ENCODE measurements at places on chromosomes 5 and 9. TPM values are rescaled to one million over a fixed set of nuclear protein-coding genes. Genes with fewer than 3 reads are reported as not detected.
A peak's percentile ranks its signal among the peaks of the same experiment; 100 is the strongest.

DNA sequence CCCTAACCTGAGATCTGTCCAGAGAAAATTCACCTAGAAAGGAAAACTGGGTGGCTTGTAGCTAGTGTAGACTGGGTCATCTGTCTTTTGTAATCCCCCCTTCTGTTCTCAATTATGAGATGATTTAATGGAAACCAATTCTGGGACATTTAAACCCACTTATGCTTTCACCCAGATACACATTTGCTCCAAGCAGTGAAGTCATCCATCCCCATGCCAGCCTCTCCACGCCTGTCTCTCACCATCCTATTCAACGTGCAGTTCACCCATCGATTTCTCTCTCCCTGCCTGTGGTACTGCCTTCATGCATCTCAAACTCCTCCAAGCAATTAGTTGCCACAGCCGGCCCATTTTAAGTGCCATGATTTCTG, 1.8 kb downstream of the PHF19 start:
- peaks cover 6% of the 10 kb centered on the region for H3K4me1 ChIP-seq
- no peak overlapping the region for H3K4me3 ChIP-seq
- no peak overlapping the region for H3K27ac ChIP-seq
- H3K27me3 ChIP-seq = no peaks in the 10 kb centered on the region
- no peak for DNase-seq
- peaks cover 12% of the 10 kb centered on the region for H3K36me3 ChIP-seq

GRCh38 chr9:84673806-84674205, 4.3 kb downstream of the NTRK2 start:
- no peaks in the 10 kb centered on the region for H3K36me3 ChIP-seq
- no peak overlapping the region for H3K27ac ChIP-seq
- H3K27me3 ChIP-seq = peaks cover 9% of the 10 kb centered on the region
- H3K4me1 ChIP-seq = no peaks in the 10 kb centered on the region
- no peak for DNase-seq
- H3K4me3 ChIP-seq = no peak overlapping the region

GRCh38 chr5:139593716-139594319, 32.7 kb downstream of the UBE2D2 start:
- no peak overlapping the region for H3K27ac ChIP-seq
- peaks cover 13% of the 10 kb centered on the region for H3K36me3 ChIP-seq
- no peak for DNase-seq
- no peaks in the 10 kb centered on the region for H3K27me3 ChIP-seq
- H3K4me3 ChIP-seq = no peak overlapping the region

GRCh38 chr9:68715181-68715456, 10.1 kb downstream of the PIP5K1B start:
- H3K4me3 ChIP-seq = no peak overlapping the region
- H3K4me1 ChIP-seq = peaks cover 4% of the 10 kb centered on the region
- no peak for DNase-seq
- no peaks in the 10 kb centered on the region for H3K36me3 ChIP-seq
- no peak overlapping the region for H3K27ac ChIP-seq
- H3K27me3 ChIP-seq = peaks cover 9% of the 10 kb centered on the region

DNA sequence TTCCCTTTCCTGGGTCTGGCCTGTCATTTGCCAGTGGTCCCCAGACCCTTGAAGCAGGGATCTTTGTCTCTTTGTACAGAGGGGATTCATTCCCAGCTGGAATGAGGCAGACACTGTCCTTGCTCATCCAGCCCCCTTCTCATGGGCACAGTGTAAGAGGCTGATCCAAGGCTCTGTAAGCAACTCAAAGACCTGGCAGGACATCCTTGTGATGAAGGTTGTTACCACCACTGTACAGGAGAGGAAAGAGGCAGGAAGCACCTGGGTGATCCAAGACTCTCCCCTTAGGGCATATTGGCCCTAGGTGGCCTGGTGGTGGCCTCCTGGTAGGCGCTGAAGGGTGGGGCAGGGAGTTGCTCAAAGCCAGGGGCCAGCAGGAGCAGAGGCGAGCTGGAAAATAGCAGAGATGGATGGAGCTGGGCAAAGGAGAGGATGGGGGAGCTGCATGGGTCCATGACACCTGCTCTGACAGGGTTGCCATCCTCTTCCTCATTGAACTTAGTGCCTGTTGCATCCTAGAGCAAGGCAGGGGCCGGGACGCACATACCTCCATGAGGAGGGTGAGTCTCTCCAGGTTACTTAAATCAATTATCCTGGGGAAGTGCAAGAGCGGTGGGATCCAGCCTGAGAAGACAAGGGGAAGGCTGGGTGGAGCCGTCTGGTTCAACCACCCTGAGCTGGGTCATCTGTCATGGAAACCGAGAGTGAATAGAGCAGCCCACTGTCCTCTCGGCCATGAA, 9.8 kb upstream of the GADD45G start:
- no peaks in the 10 kb centered on the region for H3K27me3 ChIP-seq
- DNase-seq = no peak
- peaks cover 43% of the 10 kb centered on the region for H3K4me1 ChIP-seq
- H3K36me3 ChIP-seq = no peaks in the 10 kb centered on the region
- no peak overlapping the region for H3K4me3 ChIP-seq
- H3K27ac ChIP-seq = no peak overlapping the region

GRCh38 chr5:111582451-111582850, 70.1 kb upstream of the STARD4 start:
- no peak overlapping the region for H3K27ac ChIP-seq
- no peaks in the 10 kb centered on the region for H3K36me3 ChIP-seq
- H3K4me1 ChIP-seq = no peaks in the 10 kb centered on the region
- no peak overlapping the region for H3K4me3 ChIP-seq
- H3K27me3 ChIP-seq = no peaks in the 10 kb centered on the region

GRCh38 chr9:127918183-127919107, 1.6 kb upstream of the ST6GALNAC4 start:
- H3K4me3 ChIP-seq = no peak overlapping the region
- peaks cover 24% of the 10 kb centered on the region for H3K4me1 ChIP-seq
- H3K27ac ChIP-seq = no peak overlapping the region
- DNase-seq = peak; percentile 64

DNA sequence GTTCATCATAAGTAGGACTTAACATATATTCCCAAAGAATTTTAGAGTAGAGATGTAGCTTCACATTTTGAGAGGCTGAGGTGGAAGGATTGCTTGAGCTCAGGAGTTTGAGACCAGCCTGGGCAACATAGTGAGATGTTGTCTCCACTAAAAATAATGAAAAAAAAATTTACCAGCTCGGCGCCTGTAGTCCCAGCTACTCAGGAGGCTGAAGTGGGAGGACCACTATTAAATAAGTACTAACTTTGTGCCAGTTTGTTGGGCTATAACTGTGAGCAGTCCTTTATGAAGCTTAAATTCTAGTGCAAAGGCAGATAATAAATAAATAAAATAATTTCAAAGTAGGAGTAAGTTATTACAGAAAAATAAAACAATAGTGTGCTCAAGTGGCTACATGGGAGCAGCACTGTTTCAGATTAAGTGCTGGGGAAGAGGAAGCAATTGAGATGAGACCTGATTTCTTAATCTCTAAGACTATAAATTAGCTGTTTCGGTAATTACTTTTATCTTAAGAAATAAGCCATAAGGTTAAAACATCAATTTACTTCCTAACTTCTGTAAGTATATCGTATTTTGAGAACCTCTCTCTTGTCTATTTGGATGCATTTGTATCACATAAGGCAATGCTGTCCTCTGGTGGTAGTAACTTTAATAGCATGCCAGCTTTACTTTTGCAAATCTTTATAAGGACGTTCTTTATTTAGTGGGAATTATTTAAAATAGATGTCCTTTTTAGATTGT, 98.9 kb downstream of the CSNK1G3 start:
- H3K27me3 ChIP-seq = no peaks in the 10 kb centered on the region
- no peak overlapping the region for H3K27ac ChIP-seq

GRCh38 chr9:114722081-114722621, 40.2 kb upstream of the TEX48 start:
- H3K4me1 ChIP-seq = no peaks in the 10 kb centered on the region
- no peak for DNase-seq
- H3K27ac ChIP-seq = no peak overlapping the region
- no peak overlapping the region for H3K4me3 ChIP-seq

DNA sequence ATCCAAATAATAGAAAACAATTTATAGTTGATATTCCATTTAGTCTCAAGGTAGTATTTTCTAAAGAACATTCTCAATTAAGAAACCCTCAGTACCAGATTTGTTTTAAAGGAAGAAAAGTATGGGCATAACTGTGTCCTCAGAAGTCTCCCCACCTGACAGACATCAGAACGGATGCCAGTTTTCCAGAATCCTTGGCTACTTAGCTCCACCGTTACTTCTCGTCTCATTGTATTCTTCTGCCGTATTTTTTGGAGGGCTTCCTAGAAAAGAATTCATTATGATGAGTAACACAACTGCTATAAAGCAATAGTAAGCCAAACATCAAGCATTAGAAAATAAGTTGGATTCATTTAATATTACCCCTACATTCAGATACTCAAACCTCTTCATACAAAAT, 67.8 kb downstream of the DROSHA start:
- peaks cover 88% of the 10 kb centered on the region for H3K36me3 ChIP-seq
- H3K27ac ChIP-seq = no peak overlapping the region
- H3K4me3 ChIP-seq = no peak overlapping the region

- H3K4me1 ChIP-seq = peaks cover 30% of the 10 kb centered on the region
- no peaks in the 10 kb centered on the region for H3K27me3 ChIP-seq
- no peak for DNase-seq
- no peak overlapping the region for H3K27ac ChIP-seq
Measured at GRCh38 chr5:154783774-154784460, 28.7 kb downstream of the LARP1 start.

- peaks cover 28% of the 10 kb centered on the region for H3K4me1 ChIP-seq
- no peaks in the 10 kb centered on the region for H3K36me3 ChIP-seq
- H3K27me3 ChIP-seq = no peaks in the 10 kb centered on the region
- H3K4me3 ChIP-seq = no peak overlapping the region
Measured at GRCh38 chr9:101275769-101276250, 109.0 kb downstream of the BAAT start.

- DNase-seq = no peak
- peaks cover 7% of the 10 kb centered on the region for H3K4me1 ChIP-seq
- H3K36me3 ChIP-seq = peaks cover 23% of the 10 kb centered on the region
Measured at GRCh38 chr9:85941622-85941940, 635 bp downstream of the NAA35 start.

- no peaks in the 10 kb centered on the region for H3K4me1 ChIP-seq
- no peak overlapping the region for H3K27ac ChIP-seq
- H3K4me3 ChIP-seq = no peak overlapping the region
- no peak for DNase-seq
- H3K27me3 ChIP-seq = peaks cover 12% of the 10 kb centered on the region
Measured at GRCh38 chr9:131043087-131043486, 34.1 kb downstream of the LAMC3 start.

GRCh38 chr9:108254236-108254635, 601.5 kb downstream of the ACTL7B start:
- H3K27ac ChIP-seq = no peak overlapping the region
- H3K4me1 ChIP-seq = no peaks in the 10 kb centered on the region
- no peak for DNase-seq
- H3K4me3 ChIP-seq = no peak overlapping the region
- H3K27me3 ChIP-seq = no peaks in the 10 kb centered on the region
- H3K36me3 ChIP-seq = no peaks in the 10 kb centered on the region

GRCh38 chr5:52119768-52120167, 667.9 kb upstream of the ITGA1 start:
- no peak overlapping the region for H3K27ac ChIP-seq
- no peak for DNase-seq
- no peaks in the 10 kb centered on the region for H3K27me3 ChIP-seq
- H3K36me3 ChIP-seq = no peaks in the 10 kb centered on the region
- no peaks in the 10 kb centered on the region for H3K4me1 ChIP-seq

The SLC23A1 gene
- total RNA-seq = not detected

The PRR7 gene
- total RNA-seq = 6.4 TPM

The FBP1 gene
- total RNA-seq = not detected

The SPAG8 gene
- 0.20 TPM for total RNA-seq

The HNRNPK gene
- 1,096 TPM for total RNA-seq

The IL13 gene
- total RNA-seq = not detected

Measured in SJCRH30 (cell line).